Activated CD8-positive, alpha-beta memory T cell treated with anti-CD3 and anti-CD28 coated beads for 1 hour (primary cell): ENCODE measurements at places on chromosomes 5 and 9.

DNA sequence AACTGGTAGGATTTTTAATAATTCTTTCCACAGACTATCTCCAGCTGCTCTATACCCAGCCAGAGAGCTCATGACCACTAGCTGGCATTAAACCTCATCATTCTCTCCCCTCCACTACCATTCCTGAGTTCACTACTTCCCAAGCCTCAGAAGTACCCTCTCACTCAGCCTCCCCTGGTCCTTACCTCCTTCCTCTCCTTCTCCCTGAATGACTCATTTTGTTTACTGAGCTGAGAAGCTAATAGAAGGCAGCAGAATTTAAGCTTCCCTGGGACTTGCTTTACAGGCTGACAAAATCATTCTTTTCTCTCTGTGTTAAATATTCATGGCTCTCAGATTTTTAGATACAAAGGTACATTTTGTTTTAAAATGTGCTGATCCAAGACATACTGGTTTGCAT, 305.4 kb downstream of the TLR4 start:
- no peak for DNase-seq

DNA sequence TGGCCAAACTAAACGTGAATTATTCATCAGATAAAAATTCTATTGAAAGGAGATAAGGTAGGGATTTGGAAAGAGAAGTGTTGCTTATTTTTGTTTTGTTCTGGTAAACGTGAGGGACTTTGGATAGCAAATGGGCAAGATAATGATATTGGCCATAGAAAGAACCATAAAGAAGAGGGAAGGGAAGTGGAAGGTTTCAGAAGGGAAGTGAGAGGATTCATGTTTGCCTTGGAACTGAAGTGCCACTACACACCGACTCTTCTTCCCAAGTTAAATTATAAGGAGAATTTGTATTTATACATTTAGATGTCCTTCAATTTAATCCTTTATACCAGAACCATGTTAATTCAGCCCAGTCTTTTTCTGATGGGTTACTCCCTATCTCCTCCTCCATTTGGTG, 42.1 kb upstream of the TAF11L2 start:
- no peak for DNase-seq

GRCh38 chr5:23930985-23931384, 423.6 kb downstream of the PRDM9 start:
- DNase-seq, result no peak

DNA sequence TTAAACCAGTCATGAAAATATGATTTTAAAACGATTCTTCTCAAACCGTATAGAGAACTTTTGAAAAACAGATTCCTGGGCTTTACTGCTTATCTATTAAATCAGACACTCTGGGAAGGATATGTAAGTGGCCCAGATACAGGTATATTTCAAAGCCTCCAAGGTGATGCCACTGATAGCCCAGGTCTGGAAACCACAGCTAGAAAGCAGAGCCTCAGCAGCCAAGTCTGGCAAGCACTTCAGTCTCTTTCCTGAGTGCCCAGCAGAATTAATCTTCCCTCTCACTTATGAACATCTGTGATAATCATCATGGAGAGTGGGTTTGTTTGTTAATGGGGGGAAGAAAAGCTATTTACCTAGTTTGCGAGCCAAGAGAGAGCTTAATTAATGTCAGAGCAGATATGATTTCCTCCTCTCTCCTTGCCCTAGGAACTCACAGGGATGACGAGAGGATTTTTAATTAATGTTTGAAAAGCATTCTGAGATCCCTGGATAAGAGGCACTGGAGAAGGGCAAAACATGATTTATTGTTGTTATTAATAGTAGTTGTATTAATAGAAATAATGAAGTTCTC, 368.4 kb downstream of the TLE1 start:
- no peak for DNase-seq

DNA sequence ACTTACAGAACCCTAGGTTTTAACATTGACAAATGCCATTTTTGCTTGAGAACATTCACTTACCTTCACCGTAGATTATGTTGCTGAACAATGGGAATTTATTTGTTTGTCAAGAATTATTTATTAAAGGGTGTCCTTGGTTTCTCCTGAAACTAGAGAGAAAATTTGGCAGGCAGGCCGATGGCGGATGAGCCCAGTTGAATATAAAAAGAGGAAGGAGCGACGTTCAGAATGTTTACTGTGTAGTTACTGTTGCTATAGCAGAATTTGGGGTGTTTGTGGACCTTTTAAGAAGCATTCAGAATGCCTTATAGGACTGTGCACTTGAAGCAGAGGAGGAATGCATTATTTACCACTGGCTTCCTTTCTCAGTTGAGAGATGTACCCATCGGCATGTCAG, 268.2 kb downstream of the CDH10 start:
- DNase-seq, result no peak

DNA sequence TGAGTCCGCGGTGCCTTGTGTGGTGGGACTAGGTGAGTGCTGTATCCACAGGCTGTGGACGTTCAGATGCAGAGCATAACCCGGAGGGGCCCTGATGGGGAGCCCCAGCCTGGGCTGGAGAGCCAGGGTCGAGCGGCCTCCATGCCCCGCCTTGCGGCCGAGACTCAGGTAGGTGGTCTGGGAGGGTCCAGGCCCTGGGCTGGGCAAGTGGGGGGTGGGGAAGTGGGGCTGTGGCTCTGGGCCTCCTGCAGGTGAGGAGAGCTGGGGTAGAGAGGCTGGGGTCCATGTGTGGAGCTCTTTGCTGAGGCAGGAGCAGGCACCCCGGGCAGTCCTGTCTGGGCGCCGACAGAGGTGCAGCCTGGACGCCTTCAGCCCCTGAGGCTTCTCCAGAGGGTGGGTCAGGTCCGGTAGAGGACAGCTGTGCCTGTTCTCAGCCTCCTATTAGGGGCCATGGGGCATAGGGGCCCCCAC, 241.1 kb downstream of the CACNA1B start:
- DNase-seq, result no peak

DNA sequence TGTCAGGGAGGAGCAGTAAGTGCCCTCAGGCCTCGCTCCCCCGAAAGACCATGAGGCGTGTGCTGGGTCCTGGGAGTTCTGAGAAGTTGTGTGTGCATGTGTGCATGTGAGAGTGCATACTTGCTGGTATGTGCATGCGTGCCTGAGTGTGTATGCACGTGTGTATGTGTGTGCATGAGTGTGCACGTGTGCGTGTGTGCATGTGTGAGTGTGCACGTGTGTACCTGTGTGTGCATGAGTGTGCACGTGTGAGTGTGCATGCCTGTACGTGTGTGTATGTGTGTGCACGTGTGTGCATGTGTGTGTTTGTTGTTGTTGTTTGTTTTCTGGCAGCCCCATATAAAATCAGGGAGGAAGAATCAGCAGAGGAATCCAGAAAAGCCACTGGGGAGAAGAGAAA, 426.7 kb downstream of the IRX2 start:
- no peak for DNase-seq

DNA sequence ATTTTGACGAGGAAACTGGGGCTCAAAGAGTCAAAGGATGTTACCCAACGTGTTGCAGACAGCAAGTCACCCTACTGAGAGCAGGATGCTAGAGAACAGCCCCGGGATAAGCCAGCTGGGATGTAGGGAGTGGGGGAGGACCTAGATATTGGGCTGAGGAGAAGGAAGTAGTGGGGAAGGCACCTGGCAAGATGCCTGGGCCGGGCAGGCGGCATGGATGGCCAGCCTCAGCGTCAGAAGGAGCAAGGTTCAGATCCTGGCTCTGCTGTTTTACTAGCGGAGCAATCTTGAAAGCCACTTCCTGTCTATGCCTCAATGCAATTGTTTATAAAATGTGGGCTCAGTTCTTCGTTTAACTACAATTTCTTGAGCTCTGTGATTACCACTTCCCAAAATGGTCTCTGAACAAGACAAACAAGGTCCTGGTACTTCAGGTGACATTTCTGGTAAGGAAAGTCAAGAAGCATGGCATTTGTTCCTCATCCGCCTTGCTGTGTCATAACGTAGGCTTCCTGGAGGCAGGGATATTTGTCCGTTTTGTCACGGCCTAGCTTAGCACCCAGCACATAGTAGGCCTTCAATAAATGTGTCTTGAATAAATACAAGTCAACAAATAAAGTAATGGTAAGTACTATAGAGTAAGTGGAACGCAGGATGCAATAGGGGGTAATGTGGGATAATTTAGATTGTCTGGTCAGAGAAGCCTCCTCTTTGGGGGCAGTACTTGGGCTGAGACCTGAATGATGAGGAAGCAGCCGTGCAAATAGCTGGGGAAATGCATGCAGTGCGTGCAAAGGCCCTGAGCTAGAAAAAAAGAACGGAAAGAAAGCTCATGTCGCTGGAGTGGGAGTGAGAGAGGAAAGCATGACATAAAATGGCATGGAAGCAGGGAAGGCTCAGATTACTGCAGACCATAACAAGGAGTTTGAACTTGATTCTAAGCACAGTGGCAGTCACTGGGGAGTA, 70.5 kb downstream of the SMIM23 start:
- no peak for DNase-seq

DNA sequence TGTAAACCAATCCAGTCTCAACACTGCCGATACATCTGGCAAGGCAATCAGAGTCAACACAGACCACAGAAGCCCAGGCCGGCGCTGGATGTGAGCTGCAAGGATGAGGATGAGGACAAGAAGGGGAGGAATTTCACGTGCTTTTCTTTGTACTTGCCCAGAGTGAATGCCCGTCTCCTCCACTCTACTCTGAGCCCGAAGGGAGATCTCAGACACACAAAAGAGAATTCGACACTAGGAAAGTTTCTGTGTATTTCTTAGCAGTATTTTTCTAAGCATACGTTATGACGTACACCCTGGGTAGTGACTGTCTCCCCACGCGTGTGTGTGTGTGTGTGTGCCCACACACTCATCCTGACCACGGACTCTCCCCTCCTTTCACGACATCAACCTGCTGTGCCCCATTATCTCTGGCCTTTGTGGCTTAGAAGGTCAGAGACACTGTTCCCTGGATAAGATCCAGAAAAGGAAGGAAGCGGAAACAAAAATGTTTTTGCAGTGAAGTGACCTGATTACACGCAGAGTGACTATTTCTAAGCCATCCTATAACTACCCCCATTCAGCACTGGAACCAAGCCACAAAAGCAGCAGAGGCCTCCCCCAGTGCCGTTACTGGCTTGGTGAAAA, 227.3 kb upstream of the DAPK1 start:
- DNase-seq, result no peak

DNA sequence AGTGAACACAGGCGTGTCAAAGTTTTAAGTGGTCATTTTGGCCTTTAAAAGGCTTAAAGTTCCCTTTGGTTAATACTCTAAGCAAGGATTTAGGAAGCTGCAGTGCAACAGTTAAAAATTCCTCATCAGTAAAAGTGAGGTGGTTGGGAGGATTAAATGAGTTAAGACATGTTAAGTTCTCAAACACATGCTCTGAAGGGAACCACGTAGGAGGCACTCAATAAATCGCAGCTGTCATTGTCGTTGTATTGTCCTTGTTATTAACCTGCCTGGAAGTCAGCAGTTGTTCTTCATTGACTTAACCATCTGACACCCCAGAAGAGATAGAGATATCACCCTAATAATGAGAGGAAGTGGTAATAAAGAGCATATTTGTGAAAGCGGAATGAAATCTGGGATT, 247.5 kb downstream of the MARCHF11 start:
- no peak for DNase-seq

- no peak for DNase-seq
Measured at GRCh38 chr5:67577424-67577823, 380.8 kb upstream of the CD180 start.

- no peak for DNase-seq
Measured at GRCh38 chr5:133652951-133653759, 40.8 kb upstream of the FSTL4 start.

DNA sequence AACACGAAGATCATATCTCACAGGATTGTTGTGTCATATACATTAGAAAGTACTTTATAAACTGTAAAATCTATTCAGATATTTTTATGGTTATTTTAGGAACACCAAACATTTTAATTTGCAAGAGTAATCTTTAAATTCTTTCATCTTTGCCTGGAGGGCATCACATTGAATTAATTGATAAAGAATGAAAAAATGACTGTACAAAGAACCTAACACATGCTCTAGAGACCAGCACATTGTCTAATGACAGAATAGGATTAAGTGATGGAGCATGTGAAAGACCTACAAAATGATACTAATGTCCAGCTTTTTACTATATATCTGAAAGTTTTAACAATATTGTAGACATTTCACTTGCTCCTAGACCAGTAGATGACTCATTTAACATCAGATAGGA, 88.0 kb downstream of the ZSWIM6 start:
- no peak for DNase-seq

GRCh38 chr5:52829664-52830063, 41.9 kb downstream of the ITGA1 start:
- DNase-seq, result no peak

- DNase-seq, result no peak
Measured at GRCh38 chr9:113519426-113520108, 56.0 kb downstream of the RGS3 start.

DNA sequence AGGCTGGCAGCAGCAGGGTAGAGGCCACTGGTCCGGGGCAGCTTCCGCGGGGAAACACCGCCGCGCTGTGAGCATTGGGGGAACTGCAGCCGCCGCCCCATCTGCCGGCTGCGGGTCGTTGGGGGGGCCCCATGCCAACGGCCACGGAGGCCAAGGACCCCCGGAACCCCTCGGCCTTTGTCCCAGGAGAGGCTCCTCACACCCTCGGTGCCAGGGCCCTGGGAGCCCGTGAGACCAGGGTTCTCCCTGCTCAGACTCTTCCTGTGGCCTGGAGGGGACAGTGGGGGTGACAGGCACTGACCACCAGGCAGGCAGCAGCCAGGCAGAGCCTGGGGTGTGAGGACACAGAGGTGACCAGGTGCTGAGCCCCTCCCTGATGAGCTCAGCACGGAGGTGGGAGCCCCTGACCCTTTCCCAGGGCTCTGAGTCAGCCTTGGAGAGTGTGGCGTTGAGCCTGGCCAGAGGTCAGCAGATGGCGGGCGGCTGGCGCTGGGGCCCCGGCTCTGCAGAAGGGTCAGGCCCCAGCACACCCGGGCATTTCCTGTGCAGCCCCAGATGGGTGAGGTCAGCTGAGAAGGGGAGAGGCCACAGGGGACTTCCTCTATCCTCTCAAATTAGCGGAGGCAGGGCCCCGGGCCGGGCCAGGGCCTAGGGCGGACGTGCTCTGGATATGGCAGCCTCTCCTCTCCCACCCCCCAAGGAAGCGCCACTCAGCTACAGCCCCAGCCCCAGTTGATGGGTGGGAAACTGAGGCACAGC, 17.9 kb upstream of the EGFL7 start:
- DNase-seq, result peak; percentile 38

DNA sequence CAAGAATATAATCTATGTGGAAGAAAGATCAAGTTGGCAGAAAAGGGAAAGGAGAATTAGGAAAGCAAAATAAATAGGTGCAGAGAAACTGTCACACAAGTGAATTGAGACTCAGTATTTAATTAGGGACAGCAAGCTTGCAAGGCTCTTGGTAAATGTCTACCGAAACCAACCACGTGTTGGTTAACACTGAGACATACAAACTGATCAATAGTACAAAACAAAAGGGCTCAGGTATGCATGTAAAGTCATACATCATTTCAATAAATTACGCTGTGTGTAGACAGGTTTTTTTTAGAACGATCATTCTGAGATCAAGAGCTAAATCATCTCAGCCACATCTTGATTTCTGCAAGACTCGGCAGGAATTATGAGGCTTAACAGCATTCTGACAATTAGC, 225.4 kb downstream of the EBF1 start:
- DNase-seq, result no peak
